Activated T-helper 1 cell treated with anti-CD3 and anti-CD28 coated beads, Interleukin-2, amount 50 U/mL, for 16 hours (primary cell): ENCODE measurements at places on chromosomes 12 and 14.

GRCh38 chr12:5260591-5261086, 171.3 kb upstream of the NTF3 start:
- no peak for DNase-seq

DNA sequence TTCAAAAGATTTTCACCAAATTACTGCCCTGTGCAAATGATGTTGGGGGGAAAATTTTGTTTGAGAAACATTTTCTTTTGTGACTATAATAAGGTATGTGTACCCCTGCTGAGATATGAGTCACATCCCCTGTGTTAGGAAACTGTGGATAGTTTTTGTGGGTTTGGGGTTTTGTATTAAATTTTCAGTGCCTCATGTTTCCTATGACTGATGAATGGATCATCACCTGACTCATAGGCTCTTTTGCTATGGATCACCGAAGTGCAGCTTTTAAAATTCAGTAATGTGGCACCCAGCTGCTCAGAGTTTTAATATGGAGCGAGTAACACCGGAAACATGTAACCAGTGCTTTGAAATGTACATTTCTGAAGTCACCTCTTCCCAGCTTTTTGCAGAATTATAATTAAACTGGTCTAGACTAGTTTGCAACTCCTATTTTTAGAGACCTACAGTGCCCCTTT, 167.4 kb upstream of the HMGA2 start:
- no peak for DNase-seq

- DNase-seq = no peak
Observed at GRCh38 chr14:54621686-54622085, 54.8 kb downstream of the SAMD4A start.

GRCh38 chr14:104369208-104369607, 210.4 kb upstream of the C14orf180 start:
- no peak for DNase-seq

DNA sequence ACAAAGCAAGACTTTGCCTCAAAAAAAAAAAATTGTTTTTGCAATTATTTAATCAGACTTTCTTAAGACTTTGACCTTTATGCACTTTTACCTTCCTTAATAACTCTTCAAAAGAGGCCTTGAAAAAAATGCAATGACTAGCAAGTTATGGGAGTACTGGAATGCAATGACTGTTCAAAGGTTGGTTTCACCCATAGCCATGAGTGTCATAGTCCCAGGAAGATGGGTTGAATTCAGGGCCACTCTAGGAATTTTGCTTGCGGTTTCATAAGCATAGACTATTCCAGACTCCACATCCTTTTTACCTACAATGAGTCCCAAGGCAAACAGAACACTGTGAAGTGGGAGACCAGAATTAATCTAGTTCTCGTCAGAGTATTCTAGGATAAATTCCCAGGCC, 29.4 kb upstream of the DENND5B start:
- DNase-seq = no peak

- no peak for DNase-seq
Observed at GRCh38 chr12:15698377-15698871, 90.8 kb downstream of the EPS8 start.

GRCh38 chr14:92628636-92629035, 115.1 kb downstream of the RIN3 start:
- no peak for DNase-seq

- DNase-seq = no peak
Observed at GRCh38 chr14:68363843-68364767, 428.8 kb downstream of the ZFP36L1 start.

GRCh38 chr12:47021298-47021697, 58.1 kb upstream of the PCED1B start:
- DNase-seq = no peak

- no peak for DNase-seq
Observed at GRCh38 chr14:101412739-101413138, 148.6 kb upstream of the DIO3 start.

DNA sequence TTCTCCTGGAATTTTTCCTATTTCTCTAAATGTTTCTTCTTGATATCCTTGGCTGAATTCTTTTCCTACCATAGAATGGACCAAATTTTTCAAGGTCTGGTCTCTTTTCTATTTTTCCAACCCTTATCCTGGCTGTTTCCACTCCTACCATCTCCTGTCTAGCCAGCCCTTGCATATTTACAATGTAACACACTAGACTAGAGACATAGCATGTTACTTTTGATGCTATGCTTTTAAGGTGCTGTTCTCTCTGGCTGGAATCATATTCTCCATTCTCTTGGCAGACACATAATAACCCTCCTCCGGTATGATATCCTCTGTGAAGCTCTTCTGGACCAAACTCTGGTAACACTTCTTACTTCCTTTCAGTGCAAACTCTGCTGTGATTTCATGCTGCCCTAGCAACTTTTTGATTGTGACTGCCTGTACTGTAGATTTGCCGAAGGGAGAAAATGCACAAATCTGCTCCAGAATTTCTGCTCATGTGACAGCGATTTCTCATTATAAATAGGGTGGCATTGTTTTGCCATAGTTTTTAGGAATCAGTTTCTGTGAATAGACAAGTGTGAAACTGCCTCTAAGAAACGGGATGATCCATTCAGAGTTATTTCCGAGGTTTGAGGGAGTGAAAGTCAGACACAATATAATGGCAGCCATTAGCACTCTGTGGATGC, 284.4 kb downstream of the MDGA2 start:
- no peak for DNase-seq

DNA sequence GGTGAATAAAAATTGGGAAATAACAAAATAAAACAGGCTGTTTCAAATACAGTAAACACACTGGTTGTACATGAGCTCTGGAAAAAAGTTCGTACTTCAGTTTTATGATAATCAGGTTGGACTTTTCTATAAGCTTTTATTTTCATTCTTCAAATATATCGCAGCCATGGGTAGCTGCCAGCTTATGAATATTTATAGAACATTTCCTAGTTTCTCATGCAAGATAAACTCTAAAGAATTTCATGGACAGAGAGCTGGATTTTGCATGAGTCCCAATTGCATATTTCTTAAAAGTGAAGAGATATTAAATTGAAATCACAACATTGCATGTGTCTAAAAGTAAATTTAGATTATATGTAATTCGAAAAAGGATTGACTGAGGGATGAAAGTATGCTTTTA, 827.6 kb downstream of the SLC6A15 start:
- no peak for DNase-seq

DNA sequence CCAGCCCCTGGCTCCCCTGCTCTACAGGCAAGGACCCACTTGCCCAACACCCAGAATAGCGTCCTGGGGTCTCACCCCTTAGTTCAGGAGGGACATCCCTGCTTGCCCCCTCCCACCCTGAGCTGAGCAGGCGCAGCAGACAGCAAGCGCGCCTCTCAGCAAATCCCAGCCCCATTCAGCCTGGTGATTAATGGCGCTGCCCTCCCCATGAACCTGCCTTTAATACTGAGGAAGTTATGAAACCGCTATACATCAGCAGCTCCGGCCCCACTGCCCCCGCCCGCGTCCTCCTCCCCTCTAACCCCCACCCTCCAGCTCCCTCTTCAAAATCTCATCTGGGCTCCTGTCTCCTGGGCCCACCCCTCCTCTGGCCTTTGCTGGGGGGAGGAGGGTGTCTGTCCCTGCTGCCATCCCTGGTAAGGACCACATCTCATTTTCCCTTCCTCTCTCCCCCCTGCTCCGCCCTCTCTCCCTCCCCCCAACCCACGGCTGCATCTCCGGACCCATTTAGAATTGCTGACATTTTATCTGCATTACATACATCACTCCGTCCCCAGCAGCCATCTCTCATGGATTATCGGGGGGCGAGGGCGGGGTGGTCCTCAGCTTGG, 7.1 kb upstream of the SMUG1 start:
- no peak for DNase-seq

DNA sequence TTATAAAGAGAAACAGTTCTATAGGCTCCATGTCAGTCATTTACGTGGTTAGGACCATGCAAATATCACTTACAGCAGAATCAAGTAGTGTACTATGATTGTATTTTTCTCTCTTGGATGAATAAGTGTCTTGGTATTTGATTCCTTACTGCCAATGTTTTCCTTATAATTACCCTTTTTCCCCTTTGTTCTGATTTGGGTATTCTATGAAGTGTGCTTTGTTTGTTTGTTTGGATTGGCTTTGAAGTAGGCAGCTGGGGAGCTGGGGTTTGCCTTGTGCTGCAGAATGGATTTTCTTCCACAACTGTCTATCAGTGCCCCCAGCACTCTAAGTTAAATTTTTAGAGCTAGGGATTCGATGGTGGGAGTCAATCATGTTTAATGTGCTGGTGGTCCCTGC, 12.4 kb downstream of the TMEM120B start:
- no peak for DNase-seq
